ENCODE measurements at places on chromosomes 5 and 9. TPM values are rescaled to one million over a fixed set of nuclear protein-coding genes. Genes with fewer than 3 reads are reported as not detected.

SMC5 gene
- 12.9 TPM for total RNA-seq

SH3PXD2B gene
- 2.5 TPM for total RNA-seq

FRMPD1 gene
- 0.74 TPM for total RNA-seq

GOLGA2 gene
- 35.6 TPM for total RNA-seq

MLANA gene
- not detected for total RNA-seq

CCL27 gene
- total RNA-seq: not detected

GRAMD2B gene
- 13.7 TPM for total RNA-seq

JAK2 gene
- 4.5 TPM for total RNA-seq

DNA sequence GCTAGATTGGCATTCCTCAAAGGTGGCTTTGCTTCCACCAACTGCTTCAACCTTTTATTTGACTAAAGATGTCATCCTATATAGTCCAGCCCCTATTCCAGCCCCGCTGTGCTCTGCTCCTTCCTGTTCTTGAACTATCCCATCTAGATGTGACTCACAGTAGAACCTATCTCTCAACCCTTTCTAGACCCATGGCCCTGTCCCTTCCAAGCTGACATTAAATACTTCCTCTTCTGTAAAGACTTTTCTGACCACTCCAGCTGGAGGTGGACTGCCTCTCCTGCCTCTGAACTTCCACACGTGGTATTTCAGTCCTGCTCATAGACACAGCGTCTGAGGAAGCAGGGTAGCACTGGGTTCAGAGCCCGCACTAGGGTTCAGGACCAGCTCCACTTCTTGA lies 32.4 kb downstream of the OSTF1 start:
- no peak for DNase-seq

GRCh38 chr5:41656597-41656996 lies 146.2 kb upstream of the PLCXD3 start:
- DNase-seq: no peak

GRCh38 chr5:142569905-142570304 lies 116.0 kb downstream of the FGF1 start:
- no peak for DNase-seq

- no peak for DNase-seq
Measured at GRCh38 chr9:69673311-69673640, 1.1 kb upstream of the APBA1 start.

- no peak for DNase-seq
Measured at GRCh38 chr5:14855366-14855765, 16.2 kb downstream of the ANKH start.

- no peak for DNase-seq
Measured at GRCh38 chr5:137567226-137567625, 68.1 kb upstream of the SPOCK1 start.

GRCh38 chr5:67003935-67004729 lies 192.5 kb downstream of the CD180 start:
- DNase-seq: peak; percentile 89

GRCh38 chr5:158496624-158497023 lies 603.1 kb downstream of the EBF1 start:
- no peak for DNase-seq

DNA sequence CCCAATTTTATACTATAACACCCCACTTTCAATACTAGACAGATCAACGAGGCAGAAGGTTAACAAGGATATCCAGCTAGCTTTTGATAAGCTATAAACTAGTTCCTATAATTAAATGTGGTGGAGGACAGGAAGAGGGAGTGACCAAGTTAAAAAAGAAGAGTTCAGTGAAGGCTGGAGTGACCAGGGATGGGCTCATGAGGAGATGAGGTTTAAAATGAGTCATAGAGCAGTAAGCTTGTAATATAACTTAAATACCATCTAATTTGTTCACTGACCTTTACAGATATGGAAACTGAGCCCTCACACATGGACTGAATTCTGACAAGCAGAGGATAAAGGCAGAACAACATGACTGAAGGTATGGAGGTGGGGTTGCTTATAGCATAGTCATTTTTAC lies 284.5 kb downstream of the SPATA31D1 start:
- DNase-seq: no peak

DNA sequence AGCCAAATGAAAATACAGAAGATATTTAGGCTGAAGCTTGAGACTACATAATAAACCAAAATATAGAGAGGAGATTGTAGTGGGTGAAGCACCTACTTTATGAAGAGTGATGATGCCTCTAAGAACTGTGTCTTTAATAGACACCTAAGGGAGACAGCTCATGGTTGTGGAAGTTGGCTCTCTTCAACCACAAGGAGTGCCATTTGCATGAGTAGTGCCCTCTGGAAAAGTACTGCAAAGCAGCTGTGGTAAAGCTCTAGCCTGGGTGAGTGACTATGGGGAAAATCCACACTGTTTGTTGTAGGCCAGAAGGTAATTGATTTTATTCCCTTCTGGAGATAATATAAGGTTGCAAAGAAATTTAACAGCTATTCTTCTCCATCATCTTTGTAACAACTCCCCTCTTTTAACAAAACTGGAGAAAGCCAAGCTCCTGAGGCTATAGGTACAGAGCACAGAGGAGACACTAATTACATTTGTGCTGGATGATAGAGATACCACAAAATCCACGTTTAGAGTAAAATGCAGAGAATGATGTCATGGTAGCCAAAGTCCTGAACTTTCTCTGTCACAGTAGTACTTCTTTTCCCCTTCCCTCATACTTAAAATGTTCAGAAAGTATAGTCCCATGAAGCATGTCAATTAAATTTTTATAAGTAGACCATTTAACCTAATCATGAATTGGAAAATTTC lies 122.8 kb downstream of the STARD4 start:
- no peak for DNase-seq

DNA sequence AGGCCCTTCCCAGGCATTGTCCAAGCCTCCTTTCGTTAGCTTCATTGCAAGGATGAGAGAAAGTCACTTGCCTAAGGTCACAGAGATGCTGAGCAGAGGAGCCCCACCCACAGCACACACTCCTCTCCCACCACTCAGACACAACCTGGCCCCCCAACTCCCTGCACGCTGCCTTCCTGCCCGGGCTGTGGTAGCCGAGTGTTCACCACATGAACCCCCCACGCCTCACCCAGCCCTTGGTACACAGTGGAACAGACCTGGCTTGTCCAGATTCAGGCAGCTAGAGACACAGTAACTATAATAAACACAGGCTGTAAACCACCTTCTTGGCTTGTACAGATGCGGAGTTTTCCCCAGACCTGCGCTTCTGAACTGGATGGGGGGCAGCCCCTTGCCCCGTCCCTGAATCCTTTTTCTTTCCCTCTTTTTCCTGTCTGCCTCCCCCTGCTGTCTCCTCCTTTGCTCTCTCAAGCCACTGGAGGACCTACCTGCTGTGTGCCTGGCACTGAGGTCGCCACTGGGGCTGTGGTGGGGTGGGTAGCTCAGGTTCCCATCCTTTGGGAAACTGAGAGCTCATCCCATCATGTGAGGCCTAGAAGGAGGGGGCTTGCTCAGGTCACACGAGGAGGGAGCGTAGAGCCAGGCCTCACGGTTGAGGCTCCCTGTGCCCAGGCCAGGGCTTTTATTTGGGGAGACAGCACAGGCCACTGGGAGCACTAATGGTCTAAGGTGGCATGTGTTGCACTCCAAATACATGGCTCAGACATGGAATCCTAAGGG lies 55.7 kb upstream of the SYNPO start:
- DNase-seq: no peak

GRCh38 chr5:6475626-6476312 lies 27.1 kb downstream of the UBE2QL1 start:
- DNase-seq: no peak

GRCh38 chr5:157148734-157149615 lies 6.3 kb upstream of the MED7 start:
- DNase-seq: peak; percentile 62

- no peak for DNase-seq
Measured at GRCh38 chr5:132823481-132824050, 6.9 kb downstream of the SHROOM1 start.

DNA sequence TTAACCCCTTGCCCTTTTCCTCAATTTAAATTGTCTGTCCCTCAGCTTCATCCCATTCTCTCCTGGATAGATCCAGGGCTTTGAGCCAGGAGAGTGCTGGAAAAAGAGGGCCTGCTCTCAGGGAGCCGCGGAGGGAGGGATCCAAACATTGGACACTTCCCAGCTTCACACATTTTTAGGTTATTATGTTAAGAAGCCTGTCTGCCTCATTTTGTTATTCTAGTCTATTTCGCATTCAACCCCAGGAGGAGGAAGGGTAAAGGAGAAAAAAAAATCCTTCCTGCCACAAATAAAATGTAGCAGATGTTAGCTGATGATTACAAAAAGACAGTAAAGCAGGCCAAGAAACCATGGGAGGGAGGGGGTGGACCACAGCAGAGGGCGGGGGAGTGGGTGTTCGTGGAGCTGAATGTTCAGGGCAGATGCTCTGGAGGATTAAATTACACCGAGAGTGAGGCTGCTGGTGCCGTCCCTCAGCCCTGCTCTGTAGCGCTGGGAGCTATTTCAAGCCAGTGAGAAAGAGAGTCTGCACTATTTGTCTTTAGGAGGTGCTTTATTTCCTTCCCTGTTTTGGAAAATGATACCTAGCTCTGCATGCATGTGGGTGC lies 60.6 kb upstream of the ZFR start:
- no peak for DNase-seq
